ENCODE measurements at places on chromosomes 12 and 14.
A peak's percentile ranks its signal among the peaks of the same experiment; 100 is the strongest.

GRCh38 chr12:1848146-1848545 lies 27.8 kb downstream of the LRTM2 start:
- peak; percentile 20 for DNase-seq

DNA sequence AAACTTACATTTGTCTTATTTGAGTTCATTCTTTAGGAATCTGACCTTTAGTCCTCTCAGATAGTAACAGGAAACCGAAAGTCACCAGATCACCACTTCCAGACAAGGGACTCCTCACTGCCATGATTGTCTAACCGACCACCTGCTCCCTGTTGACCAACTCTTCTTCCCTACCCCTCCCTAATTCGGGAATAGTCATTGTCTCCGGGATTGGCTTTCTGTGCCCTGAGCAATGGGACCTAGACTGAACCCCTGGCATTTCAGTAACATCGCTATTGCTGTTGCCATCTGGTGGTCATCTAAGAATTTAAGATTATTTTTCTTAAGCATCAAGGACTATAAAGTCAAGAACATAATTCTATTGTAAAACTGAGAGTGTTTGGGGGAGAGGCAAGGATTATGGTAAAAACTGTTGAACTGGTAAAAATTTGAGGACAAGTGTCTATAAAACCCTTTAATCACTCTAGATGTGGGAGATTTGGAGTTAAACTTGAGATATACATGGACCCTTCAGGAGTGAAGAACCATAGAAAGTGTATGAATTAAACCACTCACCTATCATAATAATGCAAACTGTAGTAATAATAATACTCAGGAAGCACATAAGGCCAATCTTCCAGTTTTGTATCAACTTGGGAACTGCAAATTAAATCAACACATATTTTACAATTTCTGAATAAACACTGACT lies 6.3 kb downstream of the CLEC2A start:
- peak; percentile 13 for DNase-seq

GRCh38 chr12:20601668-20602280 lies 93.4 kb upstream of the SLCO1C1 start:
- peak; percentile 6 for DNase-seq

DNA sequence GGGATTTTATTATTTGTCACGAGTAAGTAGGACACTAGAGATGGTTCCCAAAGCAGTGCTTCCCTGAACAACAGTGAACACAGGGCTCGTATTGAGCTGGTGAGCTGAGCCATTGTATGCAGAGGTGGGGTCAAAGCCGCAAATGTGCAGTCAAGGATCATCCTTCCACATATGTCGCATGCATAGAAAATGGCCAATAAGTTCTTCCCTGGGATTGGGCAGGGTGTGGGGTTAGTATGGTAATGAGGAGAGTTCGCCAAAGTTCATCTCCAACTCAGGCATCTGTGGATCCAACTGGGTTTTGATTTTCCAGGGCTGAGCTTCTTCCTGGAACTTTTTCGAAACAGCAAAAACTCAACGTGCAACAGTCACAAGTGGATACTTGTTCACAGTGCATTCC lies 86.6 kb downstream of the CMKLR1 start:
- DNase-seq, result no peak

- no peak for DNase-seq
Observed at GRCh38 chr12:118645219-118645618, 268.9 kb downstream of the SUDS3 start.

DNA sequence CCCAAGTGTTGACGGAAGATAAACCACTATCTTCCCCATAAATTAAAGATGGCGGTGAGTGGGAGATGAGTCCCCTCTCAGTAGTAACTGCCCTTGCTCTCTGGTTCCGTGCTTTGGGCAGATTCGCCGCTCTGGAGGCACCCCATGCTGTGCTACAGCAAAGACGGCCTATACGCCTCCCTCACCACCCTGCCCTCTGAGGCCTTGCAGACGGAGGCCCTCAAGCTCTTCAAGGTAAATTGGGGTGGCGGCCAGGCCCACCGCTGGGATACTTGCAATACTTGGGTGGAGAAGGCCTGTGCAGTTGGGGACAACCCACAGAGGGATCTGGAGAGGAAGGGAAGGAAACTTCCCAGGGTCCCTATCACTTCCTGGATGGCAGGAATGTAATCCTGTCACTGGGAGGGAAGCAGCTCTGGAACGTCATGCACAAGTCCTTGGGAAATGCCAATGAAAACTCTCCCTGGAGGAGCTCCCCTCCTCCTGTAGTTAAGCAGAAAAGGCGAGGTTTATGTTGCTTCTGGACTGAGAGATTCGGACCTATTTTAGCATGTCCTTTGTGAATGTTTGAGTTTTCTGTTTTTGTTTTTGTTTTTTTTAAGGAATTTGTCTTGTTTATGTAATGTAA lies 22.8 kb downstream of the PIGH start:
- DNase-seq, result no peak

DNA sequence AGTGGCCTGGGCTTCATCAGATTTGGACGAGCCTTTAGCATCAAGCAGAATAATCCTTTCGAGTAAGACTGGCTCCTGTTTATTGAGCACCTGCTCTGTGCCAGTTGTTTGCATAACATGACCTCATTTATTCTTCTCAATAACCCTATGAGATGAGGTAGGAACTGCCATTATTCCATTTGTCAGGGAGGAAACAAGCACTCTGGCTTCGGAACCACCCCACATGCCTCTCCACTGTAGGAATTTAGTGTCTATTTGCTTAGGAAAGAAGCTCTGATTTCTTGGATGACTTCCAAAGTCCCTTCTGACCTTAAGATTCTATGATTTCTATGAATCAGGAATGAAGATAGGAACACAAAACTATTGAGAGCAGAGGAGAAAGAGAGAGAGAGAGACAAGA lies 11.0 kb downstream of the SAMD4A start:
- DNase-seq, result no peak

GRCh38 chr12:104297477-104298113 lies 5.9 kb upstream of the EID3 start:
- DNase-seq, result no peak

DNA sequence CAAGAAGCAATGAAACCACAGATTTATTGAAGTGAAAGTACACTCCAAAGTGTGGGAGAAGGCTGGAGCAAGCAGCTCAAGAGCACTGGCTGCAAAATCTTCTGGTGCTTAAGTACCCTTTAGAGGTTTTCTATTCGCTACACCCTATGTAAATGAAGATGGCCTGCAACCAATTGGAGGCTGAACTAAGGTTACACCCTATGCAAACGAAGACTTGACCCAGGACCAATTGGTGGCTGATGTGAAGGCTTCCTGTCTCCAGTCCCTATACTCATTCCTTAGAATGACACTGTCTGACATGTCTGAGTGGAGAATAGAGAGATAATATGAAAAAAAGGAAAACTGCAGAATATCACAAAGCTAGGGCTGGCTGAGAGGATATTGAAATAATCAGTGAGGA lies 57.2 kb downstream of the ALG10B start:
- DNase-seq, result no peak

GRCh38 chr14:85576848-85577542 lies 47.1 kb downstream of the FLRT2 start:
- no peak for DNase-seq

DNA sequence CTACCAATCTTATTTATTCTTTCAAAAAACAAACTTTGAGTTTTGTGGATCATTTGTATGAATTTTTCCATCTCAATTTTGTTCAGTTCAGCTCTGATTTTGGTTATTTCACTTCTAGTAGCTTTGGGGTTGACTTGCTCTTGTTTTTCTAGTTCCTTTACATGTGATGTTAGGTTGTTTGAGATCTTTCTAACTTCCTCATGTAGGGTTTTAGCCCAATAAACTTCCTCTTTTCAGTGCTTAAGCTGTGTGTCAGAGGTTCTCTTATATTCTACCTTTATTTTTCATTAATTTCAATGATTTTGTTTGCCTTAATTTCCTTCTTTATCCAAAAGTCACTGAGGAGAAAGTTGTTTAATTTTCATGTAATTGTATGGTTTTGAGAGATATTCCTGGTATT lies 860.4 kb upstream of the FBXO33 start:
- DNase-seq, result no peak

DNA sequence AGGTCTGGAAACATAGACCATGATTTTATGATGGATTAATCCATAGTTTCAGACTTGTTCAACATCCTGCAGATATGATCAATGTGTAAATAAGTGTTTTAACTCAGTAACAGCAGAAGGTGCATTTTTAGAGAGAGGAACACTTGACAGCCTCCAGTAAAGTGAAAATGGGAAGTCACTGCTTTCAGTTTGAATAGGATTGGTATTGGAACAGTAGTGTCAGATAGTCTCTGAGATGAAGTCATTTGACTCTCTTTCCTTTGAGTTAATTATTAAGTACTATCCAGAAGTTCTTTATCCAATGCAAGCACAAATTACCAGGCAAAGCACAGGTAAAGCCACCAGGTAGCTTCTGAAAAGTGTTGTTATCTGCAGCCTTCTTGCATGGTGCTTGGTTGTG lies 14.5 kb upstream of the NAV3 start:
- DNase-seq, result no peak

DNA sequence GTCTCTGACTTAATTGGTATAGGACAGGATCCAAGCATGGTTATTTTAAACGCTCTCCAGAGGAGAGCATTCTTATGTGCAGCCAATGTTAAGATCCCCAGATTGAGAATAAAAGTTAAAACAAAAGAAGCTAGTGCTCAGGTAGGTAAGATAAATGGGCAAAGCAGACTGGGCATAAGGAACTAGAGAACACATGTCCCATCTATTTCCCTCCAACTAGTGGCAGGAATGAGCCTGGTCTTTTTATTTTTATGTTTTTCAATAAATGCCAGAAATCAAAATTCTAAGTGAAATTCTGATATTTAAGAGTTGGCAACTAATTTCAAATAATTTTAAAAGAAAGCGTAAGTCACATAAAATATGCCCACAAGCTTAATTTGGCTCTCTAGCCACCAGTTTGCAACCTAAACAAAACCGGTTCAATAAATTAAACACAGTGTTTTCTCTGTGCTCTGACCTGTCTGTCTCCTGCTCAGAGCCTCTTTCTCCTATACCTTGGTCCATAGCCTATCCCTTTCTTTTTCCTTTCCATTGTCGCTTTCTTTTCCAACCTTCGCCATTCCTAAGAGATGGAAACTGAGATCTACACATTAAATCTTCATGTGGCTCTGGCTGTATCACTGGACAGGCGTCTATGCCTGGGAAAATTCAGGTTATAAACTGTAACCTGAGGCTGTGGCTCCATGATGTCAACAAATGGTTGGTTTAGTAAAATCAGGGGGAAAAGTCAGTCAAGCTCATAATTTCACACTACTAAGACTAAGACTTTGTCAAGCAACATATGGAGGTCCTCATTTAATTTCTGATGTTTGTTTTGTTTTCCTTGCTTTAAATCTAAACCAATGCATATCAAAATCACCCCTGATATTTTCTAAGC lies 5.5 kb downstream of the SLC38A1 start:
- DNase-seq, result no peak

- DNase-seq, result no peak
Observed at GRCh38 chr12:107415071-107415470, 270.5 kb upstream of the PWP1 start.

GRCh38 chr12:66836623-66837310 lies 157.9 kb upstream of the GRIP1 start:
- DNase-seq, result no peak

DNA sequence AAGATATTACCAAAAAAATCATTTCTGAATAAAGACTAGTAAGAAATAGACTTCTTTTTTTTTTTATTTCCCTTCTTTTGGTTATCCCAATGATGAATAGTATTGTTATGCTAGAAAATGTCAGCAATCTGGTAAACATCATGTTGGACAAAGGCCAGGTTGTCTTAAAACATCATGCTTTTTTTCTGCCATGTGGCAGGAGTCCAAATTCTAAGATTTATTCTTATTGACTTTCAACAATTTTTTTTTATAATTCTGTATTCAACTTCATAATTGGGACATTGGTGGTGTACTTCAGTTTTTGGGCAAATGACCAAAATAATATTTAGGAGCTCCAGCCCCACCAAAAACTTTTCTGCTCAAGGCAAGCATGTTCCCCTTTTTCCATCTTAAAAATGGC lies 10.5 kb downstream of the DCN start:
- no peak for DNase-seq

GRCh38 chr12:12715128-12715458 lies 2.1 kb upstream of the CDKN1B start:
- DNase-seq, result no peak

DNA sequence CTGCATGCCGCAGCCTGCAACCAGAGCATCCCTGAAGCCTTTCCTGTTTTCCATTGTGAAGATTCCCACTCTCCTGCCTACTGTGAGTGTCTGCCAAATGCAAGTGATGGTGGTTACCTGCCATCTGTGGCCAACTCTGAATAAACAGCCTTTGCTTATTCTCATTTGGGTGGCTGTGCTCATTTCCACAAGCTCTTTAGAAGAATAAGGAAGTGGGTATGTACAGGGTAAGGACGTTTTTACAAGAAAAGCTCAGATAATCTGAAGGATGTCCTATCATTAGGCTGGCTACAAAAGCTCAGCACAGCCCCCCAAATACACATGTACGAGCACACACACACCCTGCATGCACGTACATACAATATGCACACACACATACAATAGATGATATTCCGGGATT lies 7.3 kb upstream of the RNASE1 start:
- no peak for DNase-seq

- DNase-seq, result no peak
Observed at GRCh38 chr12:114676142-114676741, 7.7 kb downstream of the TBX3 start.

DNA sequence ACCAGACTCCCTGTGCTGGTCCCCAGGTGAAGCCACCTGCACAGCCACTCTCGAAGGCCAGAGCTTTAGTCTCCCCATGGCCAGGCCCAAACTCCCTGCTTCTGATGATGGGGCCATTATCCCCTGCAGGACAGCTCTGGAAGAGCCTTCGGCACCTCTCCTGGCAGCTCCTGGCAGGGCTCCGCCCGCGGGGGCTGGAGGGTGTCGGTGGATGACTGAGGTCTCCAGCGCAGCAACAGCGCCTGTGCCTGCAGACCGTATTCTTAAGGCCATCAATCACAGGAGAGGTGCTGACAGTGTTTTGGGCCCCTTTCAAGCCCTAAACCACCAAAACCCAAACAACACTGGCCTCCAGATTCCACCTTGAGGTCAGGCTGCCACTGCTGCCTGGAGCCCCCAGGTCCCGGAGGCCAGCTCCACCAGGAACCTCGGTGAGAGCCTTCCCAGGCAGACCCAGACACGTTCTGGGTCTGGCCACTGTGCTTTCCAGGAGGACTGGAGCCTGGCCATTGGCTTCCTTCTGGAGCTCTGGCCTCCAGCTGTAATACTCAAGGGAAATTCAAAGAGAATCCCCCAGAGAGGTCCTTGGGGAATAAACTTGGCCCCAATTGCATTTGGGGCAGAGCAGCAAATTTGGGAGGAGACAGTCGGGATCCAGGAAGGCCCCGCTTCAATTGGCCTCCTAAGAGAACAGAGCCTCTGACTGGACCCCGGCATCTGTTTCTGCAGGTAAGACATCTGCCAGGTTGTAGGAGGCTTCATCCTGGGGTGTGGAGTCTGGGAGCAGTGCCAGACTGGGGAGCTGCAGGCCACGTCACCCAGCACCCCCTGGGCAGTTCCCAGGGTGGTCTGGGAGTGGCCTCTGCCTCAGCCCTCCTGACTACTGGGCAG lies 210.6 kb upstream of the RTL1 start:
- no peak for DNase-seq

- no peak for DNase-seq
Observed at GRCh38 chr14:101525640-101526527, 35.4 kb upstream of the DIO3 start.

GRCh38 chr12:5808981-5809380 lies 136.1 kb downstream of the ANO2 start:
- DNase-seq, result no peak

GRCh38 chr14:68306265-68306933 lies 486.5 kb downstream of the ZFP36L1 start:
- DNase-seq, result no peak

All from DMS153 (cell line).